ENCODE measurements at places on chromosomes 1 and 21. TPM values are rescaled to one million over a fixed set of nuclear protein-coding genes. Genes with fewer than 3 reads are reported as not detected.

DNA sequence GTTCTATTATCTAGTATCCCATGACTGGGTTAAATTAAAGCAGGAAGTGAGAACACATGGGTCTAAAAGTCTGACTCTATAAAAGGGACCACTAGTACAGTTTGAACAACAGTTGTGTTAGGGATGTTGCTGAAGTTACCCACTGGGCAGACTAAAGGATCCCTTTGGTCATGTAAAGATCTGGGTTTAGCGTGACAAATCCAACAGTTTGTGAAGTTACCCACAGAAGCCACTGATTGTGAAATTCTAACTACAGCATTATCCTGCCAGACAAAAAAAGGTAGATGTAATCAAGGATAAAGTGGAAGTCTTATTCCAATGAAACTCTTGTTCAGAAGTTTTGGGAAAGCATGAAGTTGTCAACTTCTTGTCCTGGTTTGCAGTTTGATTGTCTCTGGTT is 5.7 kb downstream of the QSOX1 start:
- H3K27me3 ChIP-seq: no peaks in the 10 kb centered on the region
- DNase-seq: no peak
- no peak overlapping the region for H3K27ac ChIP-seq
- no peak overlapping the region for H3K4me3 ChIP-seq

Gene MTF2
- 14.0 TPM for total RNA-seq

- no peak overlapping the region for H3K4me3 ChIP-seq
- H3K27ac ChIP-seq: no peak overlapping the region
- no peaks in the 10 kb centered on the region for H3K27me3 ChIP-seq
- H3K36me3 ChIP-seq: no peaks in the 10 kb centered on the region
- DNase-seq: no peak
These were observed 176.5 kb downstream of the C1orf21 start for GRCh38 chr1:184563308-184563707.

Gene AMY1C
- not detected for total RNA-seq

DNA sequence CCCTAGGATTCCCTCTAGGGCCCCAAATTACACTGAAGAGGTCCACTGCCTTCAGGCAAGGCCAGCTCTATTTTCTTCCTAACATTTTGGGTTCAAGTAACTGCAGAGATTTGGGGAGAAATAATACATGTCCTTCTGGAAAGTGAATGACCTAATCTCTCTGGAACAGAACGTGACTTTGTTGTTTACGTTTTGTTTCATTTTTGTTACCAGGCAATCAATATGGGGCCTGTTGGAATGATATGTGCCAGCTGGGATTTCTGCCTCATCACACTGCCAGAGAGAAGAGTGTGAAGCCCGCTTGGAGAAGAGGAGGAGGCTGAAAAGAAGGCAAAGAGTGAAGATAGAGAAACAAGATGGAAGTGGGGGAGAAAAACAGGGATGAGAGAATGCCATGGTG is 116.7 kb downstream of the FASLG start:
- no peak for DNase-seq
- H3K36me3 ChIP-seq: no peaks in the 10 kb centered on the region
- no peak overlapping the region for H3K27ac ChIP-seq
- no peaks in the 10 kb centered on the region for H3K4me1 ChIP-seq

Gene VASH2
- total RNA-seq: 0.16 TPM

Measured in sigmoid colon (tissue), 7 donors.